ENCODE measurements at places on chromosomes 1 and 21.
A peak's percentile ranks its signal among the peaks of the same experiment; 100 is the strongest.

DNA sequence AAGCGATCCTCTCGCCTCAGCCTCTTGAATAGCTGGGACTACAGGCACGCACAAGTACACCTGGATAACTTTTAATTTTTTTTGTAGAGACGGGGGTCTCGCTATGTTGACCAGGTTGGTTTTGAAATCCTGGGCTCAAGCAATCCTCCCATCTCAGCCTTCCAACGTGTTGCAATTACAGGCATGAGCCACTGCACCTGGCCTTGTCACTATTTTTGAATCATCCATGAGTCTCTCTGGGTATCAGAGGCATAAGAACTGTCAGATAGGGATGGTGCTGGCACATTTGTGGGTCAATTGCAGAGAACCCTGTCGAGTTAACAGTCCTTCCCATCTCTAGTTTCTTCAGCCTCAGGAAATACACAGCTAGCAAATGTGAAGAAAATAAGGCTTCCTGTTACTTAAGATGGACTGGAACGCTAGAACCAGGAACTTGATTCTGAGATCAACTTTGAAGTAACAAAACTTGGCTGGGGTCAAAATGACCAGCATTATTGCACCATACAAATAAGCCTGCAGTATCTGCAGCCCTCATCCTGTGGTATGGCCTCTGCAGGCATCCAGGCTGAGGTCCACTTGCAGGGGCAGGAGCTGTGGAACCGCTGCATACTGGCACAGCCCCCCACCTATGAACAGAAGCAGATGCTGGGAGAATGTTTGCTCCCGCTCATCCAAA lies 124.3 kb upstream of the GADD45A start:
- DNase-seq: no peak

- no peak for DNase-seq
Measured at GRCh38 chr21:45472445-45473365, 67.7 kb downstream of the COL18A1 start.

- DNase-seq: no peak
Measured at GRCh38 chr1:172928412-172928811, 122.3 kb downstream of the TNFSF18 start.

DNA sequence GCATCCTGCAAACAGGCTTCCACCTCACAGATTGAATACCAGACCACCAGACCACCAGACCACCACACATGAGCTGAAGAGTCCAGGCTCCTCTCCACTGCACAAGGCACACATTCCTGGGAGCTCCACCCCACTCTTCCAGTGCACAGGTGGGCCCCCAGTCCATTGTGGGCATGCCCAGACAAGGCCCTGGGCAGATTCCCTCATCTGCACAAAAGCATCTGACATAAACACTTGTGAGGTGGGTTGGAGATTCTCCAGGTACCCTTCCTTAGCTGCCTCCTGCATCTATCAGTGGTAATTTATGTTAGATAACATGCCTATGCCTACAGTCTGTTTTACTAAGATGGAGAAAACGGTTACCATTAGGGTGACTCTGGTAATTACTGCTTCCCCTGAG lies 11.6 kb upstream of the CTBS start:
- no peak for DNase-seq

GRCh38 chr1:186708694-186709097 lies 28.5 kb upstream of the PTGS2 start:
- DNase-seq: no peak

- no peak for DNase-seq
Measured at GRCh38 chr1:84861988-84862644, 30.9 kb downstream of the LPAR3 start.

DNA sequence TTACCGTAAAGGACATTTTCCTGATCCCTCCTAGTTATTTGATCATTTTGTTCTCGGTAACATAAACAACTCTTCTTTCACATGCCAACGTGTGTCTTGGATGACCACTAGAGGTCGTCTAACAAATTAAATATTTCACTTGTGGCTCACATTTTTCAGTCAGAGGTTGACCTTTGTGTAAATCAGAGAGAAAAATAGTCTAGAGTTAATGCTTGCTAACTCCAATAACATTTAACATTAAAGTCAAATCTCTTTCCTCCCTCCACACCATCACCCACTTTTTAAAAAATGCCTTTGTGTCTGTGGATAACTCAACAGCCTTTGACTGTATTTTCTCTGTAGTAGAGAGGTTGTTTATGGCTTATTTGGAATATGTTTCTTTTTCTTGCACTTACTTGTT lies 220.5 kb upstream of the B3GALT2 start:
- no peak for DNase-seq

- DNase-seq: no peak
Measured at GRCh38 chr1:94113589-94114226, 7.2 kb downstream of the ABCA4 start.

DNA sequence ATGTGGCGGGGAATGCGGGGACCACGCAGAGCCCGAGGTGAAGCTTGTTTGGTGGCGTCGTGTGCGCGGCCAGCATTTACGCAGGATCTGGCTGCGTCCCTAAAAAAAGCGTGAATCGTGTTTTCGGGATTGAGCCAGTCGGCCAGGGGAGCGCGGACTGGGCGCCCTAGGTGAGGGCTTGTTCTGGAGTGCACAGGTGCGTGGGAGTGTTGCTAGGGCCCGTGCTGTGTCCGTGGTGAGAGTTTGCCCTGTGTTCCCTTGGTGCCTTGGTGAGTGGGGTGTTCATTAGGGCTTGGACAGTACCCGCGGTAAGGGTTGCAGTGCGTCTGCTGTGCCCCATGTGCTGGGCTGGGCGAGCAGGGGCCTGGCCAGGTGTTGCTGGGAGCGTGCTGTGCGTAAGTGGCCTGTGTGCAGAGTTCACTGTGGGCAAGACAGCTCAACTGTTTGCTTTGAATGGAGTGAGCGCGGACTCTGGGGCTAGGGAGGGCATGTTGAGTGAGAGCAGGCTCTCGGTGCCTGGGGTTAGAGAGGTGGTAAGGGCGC lies 673 bp downstream of the CD46 start:
- DNase-seq: peak; percentile 30

DNA sequence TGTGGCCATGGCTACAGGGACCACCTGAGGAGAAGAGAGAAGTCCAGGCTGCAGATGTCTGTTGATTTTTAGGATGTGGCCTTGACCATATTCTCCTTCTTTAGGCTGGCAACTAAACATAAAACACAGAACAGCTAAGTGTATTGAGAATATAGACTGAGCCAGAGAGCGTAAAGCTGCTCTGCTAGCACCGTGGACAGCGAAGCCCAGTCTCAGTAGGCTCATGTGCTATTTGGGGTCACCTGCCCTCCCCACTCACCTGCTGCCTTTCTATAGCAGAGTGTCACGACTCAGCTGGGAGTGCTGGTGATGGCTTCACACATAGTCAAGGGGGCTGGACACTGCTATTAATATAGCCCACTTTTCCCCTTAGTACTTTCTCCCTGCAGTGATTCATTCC lies 278.5 kb downstream of the KCNH1 start:
- DNase-seq: no peak

DNA sequence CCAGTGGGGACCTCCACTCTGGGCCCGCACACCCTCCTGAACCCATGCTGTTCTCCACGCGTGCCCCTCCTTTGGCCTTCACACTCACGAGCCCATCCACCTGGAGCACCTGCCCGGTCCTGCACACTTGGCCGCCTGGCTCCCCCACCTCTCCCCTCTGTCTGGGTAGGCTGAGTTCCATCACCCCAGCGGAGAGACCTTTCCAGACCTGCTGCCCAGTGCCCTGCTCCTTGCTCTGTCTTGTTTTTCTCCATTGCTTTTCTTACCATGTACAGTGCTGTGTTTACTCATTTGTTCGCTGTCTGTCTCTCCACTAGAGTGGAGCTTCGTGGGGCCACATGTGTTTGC lies 351.0 kb upstream of the VAMP3 start:
- no peak for DNase-seq

GRCh38 chr1:208917723-208918122 lies 665.8 kb upstream of the CAMK1G start:
- no peak for DNase-seq

GRCh38 chr1:226131639-226132038 lies 54.9 kb downstream of the ACBD3 start:
- no peak for DNase-seq

GRCh38 chr1:96660503-96660902 lies 61.1 kb upstream of the PTBP2 start:
- DNase-seq: no peak

GRCh38 chr1:62321446-62321845 lies 2.2 kb upstream of the KANK4 start:
- DNase-seq: no peak

DNA sequence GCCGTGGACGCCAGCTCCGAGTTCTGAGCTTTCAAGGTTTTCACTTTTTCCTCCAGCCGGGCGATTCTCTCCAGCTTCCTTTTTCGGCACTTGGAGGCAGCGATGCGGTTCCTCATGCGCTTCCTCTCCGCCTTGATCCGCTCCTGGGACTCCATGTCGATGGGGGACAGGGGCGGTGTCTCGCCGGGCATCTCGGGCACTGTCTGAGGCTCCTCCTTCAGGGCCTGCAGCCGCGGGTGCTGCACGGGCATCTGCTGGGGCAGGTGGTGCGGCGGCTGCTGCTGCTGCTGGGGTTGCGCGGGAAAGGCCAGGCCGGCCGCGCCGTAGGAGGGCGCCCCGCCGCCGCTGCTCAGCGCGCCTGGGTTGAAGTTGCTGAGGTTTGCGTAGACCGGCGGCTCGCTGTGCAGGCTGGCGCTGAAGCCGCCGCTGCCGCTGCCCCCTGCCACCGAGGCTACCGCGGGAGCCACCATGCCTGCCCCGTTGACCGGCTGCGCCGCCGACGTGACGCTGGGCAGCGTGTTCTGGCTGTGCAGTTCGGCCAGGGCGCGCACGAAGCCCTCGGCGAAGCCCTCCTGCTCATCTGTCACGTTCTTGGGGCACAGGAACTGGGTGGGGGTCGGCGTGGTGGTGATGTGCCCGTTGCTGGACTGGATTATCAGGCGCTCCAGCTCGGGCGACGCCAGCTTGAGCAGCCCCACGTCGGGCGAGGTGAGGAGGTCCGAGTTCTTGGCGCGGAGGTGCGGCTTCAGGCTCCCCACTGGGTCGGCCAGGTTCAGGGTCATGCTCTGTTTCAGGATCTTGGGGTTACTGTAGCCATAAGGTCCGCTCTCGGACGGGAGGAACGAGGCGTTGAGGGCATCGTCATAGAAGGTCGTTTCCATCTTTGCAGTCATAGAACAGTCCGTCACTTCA lies 1.4 kb downstream of the JUN start:
- DNase-seq: peak; percentile 60

- DNase-seq: no peak
Measured at GRCh38 chr21:41973861-41974751, 20.3 kb upstream of the C2CD2 start.

- DNase-seq: no peak
Measured at GRCh38 chr1:2523191-2523890, 3.1 kb downstream of the PANK4 start.

- DNase-seq: no peak
Measured at GRCh38 chr21:42073145-42074099, 2.3 kb downstream of the UMODL1 start.

DNA sequence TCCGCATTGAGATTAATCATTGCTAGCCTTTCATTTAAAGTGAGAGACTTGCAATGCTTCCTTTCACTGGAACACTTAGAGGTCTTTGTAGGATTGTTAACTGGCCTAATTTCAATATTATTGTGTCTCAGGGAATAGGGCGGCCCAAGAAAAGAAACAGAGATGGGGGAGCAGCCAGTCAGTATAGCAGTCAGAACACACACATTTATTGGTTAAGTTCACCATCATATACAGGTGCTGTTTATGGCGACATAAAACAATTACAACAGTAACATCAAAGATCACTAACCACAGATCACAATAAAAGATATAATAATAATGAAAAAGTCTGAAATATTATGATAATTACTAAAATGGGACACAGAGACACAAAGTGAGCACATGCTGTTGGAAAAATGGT lies 29.4 kb downstream of the BARHL2 start:
- DNase-seq: no peak

DNA sequence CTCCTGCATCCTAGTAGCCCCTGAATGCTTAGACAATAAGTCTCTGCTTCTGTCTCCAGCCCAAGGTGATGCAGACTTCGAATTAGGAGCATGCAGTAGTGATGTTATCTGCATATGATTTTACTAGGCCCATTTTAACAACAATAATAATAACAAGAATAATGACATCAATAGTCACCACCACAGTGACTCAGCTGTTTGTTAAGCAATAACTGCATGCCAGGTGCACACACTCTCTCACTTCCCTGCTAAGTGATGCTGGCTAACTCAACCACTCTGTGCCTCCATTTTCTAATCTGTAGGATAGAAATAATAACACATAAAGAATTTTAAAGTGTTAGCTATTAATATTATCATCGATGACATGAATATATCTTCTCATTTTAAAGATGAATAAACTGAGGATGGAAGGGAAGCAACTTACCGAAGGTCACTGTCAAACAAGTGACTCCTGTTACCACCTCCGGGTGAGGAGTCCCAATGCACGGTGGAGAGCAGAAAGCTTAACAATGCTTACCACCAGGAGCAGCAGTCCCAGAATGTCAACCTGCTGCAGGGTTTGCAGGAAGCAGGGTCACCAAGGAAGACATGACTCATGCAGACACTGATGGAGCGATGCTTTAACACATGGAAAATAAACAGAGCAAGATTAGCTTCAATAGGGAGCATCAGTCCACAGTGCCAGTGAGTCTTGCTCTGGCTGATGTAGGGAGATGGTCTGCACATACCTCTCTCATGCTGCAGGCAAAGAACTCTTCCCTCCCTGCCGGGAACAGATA lies 290.2 kb downstream of the SPATA17 start:
- DNase-seq: no peak

GRCh38 chr1:196387766-196388165 lies 220.5 kb downstream of the KCNT2 start:
- no peak for DNase-seq

DNA sequence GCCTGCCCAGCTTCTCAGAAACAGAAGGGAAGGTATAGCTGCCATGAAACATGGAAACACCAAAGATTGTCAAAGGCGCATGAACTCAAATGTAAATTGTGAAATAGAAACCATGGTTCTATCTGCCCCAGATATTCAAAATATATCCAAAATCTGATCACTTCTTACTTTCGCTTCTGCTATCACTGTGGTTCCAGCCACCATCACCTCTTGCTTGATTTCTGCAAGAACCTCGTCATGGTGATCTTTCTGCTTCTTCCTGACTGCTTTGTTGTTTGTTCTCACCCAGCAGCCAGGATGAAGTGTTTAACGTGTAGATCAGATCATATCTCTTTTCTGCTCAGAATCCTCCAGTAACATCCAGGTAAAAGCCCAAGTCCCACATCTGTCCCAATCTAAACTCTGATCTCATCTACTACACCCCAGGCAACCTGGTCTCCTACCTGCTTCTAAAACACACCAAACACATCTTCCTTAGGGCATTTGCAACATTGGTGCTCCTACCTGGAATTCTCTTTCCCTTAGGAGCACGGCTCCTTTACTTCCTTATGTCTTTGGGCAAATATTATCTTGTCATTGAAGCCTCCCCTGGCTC lies 10.5 kb upstream of the LMO4 start:
- no peak for DNase-seq

Measured in stimulated activated CD4-positive, alpha-beta T cell treated with anti-CD3 and anti-CD28 coated beads, Interleukin-1b, Interleukin-23, amount 100 ng/mL, for 48 hours (primary cell).